ENCODE measurements at places on chromosomes 2 and 18.

GRCh38 chr2:213640738-213641425 is 356.6 kb downstream of the SPAG16 start:
- DNase-seq, result no peak

DNA sequence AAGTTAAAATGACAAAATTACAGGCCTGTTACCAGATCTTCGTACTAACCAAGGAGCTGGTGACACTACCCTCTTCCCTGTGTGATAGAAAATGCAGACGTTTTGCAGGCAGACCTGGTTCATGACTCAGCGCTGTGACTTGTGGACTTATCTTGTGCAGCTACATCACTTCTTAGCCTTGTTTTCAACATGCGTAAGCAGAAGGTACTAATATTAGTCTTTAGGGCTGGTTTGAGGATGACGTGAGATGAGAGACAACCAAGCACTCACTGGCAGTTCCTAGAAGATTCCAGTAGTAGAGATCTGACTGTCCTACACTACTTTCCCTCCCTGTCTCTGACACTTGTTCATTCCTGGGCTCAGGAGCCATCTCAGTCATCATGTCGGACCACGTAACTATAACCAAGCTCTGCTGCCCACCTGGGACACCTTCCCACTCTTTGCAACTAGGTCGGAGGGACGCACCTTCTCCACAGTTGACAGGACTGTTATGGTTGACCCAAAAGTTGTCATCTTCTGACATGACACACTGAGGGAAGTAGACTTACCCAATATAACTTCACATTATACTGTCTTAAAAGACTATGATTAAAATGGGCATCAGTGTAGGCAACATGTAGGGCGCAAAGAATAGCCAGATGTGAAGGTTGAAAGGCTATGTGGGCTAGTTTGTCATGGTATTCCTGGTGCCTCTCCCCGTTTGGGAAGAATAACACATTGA is 64.8 kb downstream of the TNFRSF11A start:
- DNase-seq, result no peak

DNA sequence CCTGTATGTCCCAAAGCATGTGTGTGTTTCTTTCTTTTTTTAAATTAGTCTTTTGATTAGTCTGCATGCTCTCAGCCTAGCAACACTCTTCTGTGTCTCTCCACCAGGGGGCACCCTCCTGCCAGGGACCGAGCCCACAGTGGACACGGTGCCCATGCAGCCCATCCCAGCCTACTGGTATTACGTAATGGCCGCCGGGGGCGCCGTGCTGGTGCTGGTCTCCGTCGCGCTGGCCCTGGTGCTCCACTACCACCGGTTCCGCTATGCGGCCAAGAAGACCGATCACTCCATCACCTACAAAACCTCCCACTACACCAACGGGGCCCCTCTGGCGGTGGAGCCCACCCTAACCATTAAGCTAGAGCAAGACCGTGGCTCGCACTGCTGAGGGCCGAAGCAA is 93.8 kb downstream of the NRP2 start:
- DNase-seq, result no peak

GRCh38 chr2:240765007-240765406 is 55.0 kb downstream of the KIF1A start:
- no peak for DNase-seq

DNA sequence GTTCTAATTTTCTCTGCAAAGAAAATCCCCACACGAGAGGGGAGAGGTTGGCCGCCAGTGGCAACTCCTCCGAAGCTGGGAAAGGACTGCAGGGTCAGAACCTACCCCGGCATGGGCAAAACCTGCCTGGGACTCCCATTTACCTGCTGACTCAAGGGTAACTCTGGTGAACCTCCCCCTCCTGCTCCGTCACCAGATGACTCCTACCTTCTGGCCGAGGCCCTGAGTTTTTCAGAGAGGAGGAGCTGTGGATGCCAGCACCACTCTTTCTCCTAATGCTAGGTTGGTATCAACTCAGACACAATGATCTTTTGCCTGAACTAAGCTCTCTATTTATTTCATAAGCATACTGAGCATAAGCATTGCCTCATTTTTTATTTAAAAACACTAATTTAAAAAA is 96.6 kb downstream of the ALPK2 start:
- DNase-seq, result no peak

- no peak for DNase-seq
Measured at GRCh38 chr2:150491943-150492342, 4.5 kb upstream of the RND3 start.

DNA sequence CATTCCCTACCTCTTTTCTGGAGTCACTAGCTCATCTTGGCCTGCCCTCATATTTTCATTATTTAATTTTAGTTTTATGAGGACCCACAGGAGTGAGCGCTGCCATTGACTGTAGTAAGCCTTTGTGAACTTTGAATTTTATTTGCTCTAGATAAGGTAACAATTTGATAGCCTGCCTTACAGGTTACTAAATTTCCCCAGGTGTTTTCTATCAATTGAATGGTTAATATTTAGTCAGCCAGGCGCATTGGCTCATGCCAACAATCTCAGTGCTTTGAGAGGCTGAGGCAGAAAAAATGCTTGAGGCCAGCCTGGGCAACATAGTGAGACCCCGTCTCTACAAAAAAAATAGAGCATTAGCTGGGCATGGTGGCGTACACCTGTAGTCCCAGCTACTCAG is 50.2 kb downstream of the DAW1 start:
- DNase-seq, result no peak

- no peak for DNase-seq
Measured at GRCh38 chr18:28743115-28743514, 566.2 kb upstream of the CDH2 start.

DNA sequence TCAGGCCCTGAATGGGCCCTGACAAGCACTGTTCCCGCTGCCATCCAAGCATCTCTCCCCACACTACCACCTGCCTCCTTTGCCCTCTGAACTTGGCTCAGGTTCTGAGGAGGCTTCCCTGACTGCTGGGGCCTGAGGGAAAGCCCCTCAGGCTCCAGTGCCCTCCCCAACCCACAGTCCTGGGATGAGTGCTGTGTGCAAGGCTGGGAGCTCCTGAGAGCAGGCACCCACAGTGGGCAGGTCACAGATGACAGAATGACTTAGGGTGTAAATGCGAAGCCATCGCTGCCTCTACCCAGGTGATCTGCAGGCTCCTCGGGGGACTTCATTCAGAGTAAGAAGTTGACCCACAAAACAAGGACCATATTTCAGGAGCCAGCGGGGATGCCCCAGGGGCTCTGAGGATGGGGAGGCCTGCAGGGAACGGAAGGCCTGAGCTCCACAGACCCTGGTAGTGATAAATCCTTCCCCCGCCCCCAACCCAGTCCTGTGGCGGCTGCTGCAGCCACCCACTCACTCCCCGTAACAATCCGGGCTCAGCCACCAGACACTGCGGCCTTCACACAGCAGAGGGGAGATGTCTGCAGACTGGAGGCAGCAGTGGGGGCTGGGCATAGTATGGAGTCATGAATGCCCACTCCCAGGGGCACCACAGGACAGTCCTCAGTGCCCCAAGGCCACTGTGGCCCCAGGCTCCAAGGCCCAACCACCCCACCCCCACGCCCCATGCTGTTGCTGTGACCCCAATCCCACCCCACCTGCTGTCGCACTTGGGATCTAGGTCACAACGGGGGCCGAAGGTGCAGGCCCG is 8.9 kb downstream of the BIN1 start:
- no peak for DNase-seq

- DNase-seq, result peak; percentile 4
Measured at GRCh38 chr2:148416248-148416647, 228.3 kb upstream of the EPC2 start.

GRCh38 chr2:211270257-211270656 is 713.9 kb downstream of the CPS1 start:
- DNase-seq, result no peak

- no peak for DNase-seq
Measured at GRCh38 chr18:24398540-24398939, 916 bp upstream of the OSBPL1A start.

DNA sequence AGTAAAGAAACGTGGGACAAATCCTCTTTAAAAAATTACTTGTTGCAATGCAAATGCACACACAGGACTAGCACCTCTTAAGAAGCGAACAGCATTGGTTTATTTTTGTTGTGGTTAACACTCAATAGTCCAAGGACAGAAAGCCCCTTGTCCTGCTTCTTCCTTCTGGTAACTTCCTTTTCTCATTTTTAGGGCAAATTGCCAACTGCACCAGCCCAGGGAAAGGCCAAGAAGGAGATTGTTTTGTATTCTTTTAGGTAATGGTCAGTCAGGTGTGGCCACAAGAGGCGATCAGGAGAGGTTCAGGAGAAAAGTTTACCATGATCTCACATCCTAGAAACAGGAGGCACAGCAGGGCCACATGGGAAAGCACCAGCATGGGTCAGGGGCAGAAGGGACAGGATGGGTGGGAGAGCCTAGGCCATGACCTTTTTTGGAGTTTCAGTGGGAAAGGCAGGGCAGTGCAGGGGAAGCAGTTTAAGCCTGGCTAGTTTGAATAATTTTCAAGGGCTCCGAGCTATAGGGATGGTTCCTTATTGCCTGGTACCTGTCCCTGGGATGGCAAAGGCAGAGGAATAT is 73.0 kb downstream of the CHRNA1 start:
- DNase-seq, result no peak

- DNase-seq, result no peak
Measured at GRCh38 chr2:30693821-30694281, 113.4 kb downstream of the CAPN13 start.

DNA sequence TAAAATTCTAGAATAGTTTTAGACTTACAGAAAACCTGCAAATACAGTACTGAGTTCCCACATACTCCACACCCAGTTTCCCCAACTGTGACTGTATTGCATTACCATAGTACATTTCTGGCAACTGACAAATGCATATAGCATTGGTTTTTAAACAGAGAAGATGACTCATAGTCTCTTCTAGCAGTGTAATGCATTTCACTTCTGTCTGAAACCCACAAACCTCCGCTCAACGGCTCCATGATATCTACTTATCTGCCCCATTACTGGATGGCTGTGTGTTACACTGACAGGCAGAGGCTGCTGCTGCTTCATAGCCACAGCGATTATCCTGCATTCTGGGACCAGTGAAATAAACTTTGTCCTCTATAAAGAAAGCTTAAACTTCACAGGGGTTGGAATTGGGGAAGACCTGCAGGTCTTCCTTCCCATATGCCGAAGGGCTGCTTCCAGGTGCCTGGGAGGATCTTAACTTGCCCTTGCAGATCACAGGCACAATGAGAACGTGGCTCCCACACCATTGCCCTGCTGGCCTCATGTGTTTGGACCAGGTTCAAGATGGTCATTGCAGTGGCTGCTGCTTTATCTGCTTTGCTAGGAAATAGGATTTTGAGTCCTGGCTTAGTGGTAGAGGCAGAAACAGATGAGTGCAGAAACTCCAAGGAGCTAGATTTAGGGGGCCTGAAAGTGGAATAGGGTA is 742.6 kb upstream of the HS6ST1 start:
- DNase-seq, result no peak

DNA sequence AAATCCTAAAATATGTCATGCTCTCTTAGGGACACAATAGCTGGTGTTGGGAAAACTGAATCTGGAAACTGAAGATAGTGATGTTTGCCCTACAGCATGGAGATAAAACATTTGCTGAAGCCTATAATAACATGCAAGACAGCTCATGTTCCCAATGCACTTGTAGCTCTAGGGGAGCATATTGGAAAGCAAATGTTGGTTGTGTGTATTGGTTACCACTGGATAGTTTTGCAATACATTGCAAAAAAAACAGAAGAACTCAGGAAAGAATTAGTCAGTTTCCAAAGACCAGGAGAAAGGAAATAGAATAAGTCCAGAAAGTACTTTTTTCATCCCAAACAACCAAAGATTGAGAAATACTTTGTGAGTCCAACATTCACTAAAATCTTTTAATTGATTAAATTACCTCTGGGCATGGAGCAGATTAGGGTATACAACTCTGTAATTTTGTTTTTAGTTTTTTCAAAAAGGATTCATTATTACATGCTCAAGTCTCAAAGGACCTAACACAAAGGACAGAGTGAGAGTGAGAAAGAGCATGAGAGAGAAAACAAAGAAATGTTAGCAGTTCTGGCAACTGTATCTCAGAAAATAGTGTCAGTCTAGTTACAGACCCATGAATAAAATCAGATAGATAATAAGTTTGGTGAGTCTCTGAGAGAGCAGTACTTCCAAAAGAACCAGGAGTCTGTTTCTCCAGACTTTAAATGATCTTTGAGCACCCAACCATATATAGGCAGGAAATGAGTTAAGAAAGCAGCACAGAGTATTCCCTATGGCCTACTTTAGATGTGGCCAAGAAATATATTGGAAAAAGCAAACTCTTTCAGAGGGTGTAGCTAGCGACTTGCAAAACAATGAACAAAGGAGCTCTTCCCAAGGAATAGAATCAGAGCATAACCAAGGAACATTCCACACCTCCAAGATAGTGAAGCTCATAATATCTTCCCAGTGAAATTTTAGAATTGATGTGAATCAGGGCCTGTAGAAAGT is 36.6 kb upstream of the COL3A1 start:
- DNase-seq, result no peak

DNA sequence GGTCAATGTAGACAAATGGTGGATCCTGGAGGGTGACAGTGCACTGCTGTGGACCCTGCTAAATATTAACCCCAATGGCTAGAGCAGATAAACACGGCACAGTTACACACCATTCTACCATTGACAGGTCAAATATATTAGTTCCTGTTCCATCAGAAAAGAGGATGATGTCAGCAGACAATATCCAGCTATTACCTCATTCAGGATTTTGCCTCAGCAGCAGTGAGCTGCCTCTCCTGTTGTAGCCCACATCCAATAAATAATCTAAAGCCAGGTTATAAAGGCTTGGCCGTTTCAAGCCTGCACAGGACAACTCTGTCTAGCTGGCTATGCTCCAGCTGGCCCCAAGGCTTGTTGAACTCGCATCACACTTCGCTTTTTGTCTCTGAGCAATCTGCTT is 31.6 kb upstream of the NETO1 start:
- no peak for DNase-seq

- no peak for DNase-seq
Measured at GRCh38 chr2:238974081-238974480, 126.2 kb downstream of the TWIST2 start.

GRCh38 chr2:17355608-17356329 is 162.5 kb downstream of the RAD51AP2 start:
- no peak for DNase-seq

- DNase-seq, result no peak
Measured at GRCh38 chr2:133040170-133040569, 370.2 kb upstream of the LYPD1 start.

- DNase-seq, result no peak
Measured at GRCh38 chr18:10099539-10100140, 185.8 kb downstream of the VAPA start.

DNA sequence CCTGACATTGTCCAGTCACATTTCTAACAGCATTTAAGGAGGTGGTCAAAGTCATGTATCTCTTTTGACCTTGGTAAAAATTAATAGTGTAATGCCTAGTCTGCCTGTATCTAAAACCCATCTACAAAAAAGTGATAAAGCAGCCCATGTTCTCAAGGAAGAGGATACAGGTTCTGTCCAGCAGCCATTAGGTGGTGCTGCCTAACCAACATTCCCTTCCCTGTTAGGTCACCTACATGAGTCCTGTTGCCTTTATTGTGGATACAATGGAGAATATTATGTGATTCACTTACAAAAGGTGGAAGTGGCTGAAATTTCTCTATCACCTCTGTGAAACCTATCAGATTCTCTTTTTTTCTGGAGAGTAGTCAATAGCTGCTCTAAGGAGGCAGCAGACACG is 52.5 kb downstream of the AQP4 start:
- DNase-seq, result peak; percentile 42

GRCh38 chr2:37000318-37000717 is 34.0 kb upstream of the STRN start:
- DNase-seq, result no peak
